ENCODE measurements at places on chromosomes 16 and 17.

DNA sequence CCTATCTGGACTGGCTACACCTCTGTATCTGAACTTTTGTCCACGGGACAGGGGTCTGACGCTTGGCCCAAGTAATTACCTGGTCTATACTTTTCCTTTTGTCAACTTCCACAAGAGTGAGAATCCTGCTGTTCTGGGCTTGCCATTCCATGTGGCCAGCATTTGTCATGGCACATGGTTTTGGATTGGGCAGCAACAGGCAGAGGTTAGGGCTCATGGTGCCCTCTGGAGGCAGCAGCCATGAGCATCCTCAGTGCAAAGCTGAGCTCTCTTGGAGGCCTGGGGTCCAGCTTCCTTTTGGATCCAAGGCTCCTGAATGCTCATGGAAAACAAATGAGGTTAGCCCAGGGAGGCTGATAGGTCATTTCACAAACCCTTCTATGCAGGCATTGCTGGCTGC lies 7.5 kb upstream of the EDC4 start:
- DNase-seq: no peak

DNA sequence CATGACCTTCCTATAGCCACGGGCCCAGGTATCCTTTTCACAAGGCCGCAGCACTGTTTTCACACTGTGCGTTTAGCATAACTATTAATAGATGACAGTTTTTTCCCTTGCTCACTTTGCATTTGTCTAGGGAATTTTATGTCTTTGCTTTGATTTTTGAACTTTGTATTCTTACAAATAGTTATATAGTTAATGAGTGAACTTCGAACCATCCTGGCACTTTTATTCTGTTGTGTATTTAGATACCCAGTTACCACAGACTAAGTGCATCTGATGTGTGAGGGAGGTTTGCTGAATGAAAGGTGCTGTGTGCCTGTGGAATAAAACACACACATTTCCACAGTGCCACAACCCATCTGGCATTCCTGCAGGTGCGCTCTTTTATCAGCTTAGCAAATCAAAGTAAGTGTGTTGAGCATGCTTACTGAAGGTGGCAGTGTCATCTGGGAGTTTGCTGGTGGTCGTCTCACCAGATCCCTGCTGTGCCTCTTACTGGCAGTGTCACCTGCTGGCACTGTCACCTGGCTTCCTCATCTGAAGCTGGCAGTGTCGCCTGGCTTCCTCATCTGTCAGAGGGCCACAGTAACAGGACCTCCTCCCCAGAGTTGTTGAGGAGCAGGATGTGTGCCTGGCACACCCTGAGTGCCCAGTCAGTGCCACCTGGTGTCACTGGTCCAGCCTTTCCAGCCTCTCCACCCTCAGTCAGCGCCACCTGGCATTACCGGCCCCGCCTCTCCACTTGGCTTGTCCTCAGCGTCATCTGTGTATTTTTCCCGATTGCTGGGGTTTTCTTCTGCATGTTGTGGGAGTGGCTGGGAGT lies 37.6 kb downstream of the USP10 start:
- no peak for DNase-seq

DNA sequence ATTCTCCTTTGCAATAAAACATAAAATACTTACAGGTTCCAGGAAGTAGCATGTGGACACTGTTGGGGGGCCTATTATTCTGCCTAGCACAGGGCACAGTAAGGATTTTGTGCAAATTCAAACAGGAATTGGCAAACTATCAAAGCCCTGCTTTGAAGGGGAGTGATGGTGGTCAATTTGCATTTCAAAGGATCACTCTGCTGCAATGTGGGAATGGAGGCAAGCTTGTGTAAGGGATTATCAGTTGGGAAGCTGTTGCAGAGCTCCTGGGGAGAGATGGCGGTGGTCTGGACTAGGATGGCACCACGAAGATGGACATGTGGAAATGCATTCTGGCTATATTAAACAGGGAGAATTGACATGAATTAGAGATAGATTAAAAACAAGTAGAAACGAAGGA lies 990.7 kb upstream of the RBFOX1 start:
- no peak for DNase-seq

DNA sequence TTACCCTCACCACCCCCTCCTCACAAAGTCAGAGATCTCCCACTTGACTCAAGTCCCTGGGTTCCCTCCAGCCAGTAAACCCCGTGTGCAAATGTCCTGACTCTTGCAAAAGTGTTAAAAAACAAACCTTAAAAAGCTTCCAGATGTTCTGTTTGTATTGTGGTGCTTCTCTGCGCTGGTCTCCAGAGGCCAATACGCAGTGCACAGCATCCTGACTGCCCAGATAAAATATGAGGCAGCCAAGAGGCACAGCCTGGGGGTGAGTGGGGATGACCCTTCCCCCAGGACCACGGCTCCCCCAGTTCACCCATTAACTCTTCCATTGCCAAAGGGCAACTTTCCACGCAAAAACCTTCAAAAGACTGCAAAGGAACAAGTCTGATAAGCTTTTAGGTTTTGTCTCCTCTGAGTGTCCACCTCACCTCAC lies 291.8 kb downstream of the SOX9 start:
- no peak for DNase-seq

- no peak for DNase-seq
Observed at GRCh38 chr16:8564934-8565345, 25.4 kb downstream of the TMEM114 start.

DNA sequence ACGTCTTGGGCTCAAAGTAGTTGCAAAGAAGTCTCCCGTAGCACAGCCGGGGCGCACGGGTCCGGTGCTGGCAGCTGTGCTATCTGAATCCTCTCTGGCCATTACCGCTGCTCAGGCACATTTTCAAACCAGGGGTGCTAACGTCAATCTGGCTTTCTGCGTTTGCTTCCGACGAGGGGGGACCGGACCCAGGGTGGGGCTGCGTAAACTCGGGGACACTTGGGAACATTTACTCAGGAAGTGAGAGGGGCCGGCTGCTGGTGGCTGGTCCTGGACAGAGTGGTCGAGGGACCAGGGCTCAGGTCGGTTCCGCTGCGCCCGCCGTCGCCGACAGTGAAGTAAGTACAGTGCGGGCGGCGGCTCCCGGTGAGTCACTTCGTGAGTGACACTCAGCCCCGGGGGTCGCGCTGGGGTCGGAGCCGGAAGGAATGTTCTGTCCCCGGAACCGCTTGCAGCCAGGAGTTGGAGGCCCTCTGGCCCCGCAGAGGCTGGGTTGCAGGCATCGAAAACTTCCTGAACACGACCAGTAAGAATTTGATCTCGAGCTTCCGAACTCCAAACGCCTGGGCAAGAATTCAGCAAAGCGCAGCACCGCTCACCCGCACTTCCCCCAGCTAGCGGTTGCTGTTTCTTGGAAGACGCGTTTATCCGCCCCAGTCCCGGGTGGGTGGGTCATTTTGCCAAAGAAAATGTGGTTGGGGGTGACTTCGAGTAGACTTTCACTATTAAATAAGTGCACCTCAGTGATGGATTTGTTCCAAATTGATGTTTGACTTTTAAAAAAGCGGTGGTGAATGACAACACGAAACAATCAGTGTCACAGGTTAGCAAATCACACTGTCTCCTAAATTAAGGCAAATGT lies 1.4 kb upstream of the HS3ST3B1 start:
- DNase-seq: no peak

DNA sequence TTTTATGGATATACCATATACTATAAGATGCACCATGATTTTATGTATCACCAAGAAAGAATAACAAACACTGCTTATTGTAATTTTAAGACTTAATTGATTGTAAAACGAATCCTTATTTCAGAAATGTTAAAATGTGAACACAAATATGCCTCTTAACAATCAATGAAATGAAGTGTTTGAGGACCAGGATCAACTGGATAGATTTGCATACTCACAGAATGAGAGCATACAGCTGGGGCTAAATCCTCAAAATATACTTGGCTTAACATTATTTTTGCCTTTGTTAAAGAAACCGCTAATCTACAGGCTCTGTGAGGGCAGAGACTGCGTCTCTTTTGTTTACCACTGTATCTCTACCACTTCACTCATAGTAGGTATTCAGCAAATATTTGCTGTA lies 93.6 kb downstream of the SPACA3 start:
- DNase-seq: no peak

Measured in stimulated activated CD8-positive, alpha-beta memory T cell treated with anti-CD3 and anti-CD28 coated beads, Interleukin-4, amount 100 ng/mL, for 1 hour (primary cell).